Dermis lymphatic vessel endothelial cell (primary cell): ENCODE measurements at places on chromosomes 3 and 15. TPM values are rescaled to one million over a fixed set of nuclear protein-coding genes. Genes with fewer than 3 reads are reported as not detected.

The LRRC49 gene
- 4.9 and 6.4 TPM in 2 replicates for total RNA-seq

The FOXB1 gene
- not detected in 2 replicates for total RNA-seq

The IRAK2 gene
- total RNA-seq = 39.2 and 61.1 TPM in 2 replicates

The GOLGA8J gene
- 0.17 TPM in 1 of 2 replicates, not detected in the other for total RNA-seq
